A673 (cell line): ENCODE measurements at places on chromosomes 2 and 18. TPM values are rescaled to one million over a fixed set of nuclear protein-coding genes. Genes with fewer than 3 reads are reported as not detected.

GRCh38 chr2:233492078-233492477 is 74.5 kb downstream of the USP40 start:
- no peak for DNase-seq
- H3K27ac ChIP-seq, result no peak overlapping the region
- no peaks in the 10 kb centered on the region for H3K27me3 ChIP-seq
- H3K4me1 ChIP-seq, result no peaks in the 10 kb centered on the region
- H3K4me3 ChIP-seq, result no peak overlapping the region
- H3K36me3 ChIP-seq, result no peaks in the 10 kb centered on the region

GRCh38 chr2:162265666-162266459 is 22.6 kb upstream of the FAP start:
- H3K4me3 ChIP-seq, result no peak overlapping the region
- H3K36me3 ChIP-seq, result no peaks in the 10 kb centered on the region
- peaks cover 6% of the 10 kb centered on the region for H3K4me1 ChIP-seq
- H3K27me3 ChIP-seq, result no peaks in the 10 kb centered on the region
- H3K27ac ChIP-seq, result no peak overlapping the region

DNA sequence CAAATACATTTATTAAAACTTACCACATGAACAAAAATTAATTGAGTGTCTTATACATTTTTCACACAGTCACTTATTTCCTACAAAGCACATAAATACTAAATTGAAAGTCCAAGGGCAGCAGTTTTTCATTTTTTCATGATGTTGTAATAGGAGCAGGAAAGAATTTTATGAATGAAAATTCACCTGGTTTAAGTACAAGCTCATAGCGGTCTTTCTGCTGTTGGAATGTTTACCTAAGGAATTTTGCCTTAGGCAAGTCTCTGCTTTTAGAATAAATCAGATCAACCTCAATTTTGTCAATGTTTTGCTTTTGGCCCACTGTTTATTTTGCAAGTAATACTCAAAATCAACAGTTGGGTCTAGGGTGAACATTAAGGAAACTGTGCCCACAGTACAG is 40.0 kb downstream of the ETAA1 start:
- DNase-seq, result no peak
- H3K27ac ChIP-seq, result no peak overlapping the region
- no peaks in the 10 kb centered on the region for H3K27me3 ChIP-seq
- no peak overlapping the region for H3K4me3 ChIP-seq
- no peaks in the 10 kb centered on the region for H3K4me1 ChIP-seq

SLC9A4 gene
- total RNA-seq, result 0.11 and 0.17 TPM in 2 replicates

- H3K36me3 ChIP-seq, result no peaks in the 10 kb centered on the region
- no peaks in the 10 kb centered on the region for H3K4me1 ChIP-seq
- peak; percentile 19 for DNase-seq
- no peak within 1 kb of the TSS for H3K27ac ChIP-seq
Observed at GRCh38 chr2:164620873-164621763, at the start of gene GRB14. Gene GRB14 (minus strand): TSS chr2:164621482. CDS start chr2:164621309, 173 bp downstream.

GRCh38 chr2:18522484-18523146 is 37.8 kb downstream of the RDH14 start:
- no peak overlapping the region for H3K27ac ChIP-seq
- no peaks in the 10 kb centered on the region for H3K36me3 ChIP-seq
- no peak for DNase-seq
- no peaks in the 10 kb centered on the region for H3K4me1 ChIP-seq
- H3K4me3 ChIP-seq, result no peak overlapping the region

DNA sequence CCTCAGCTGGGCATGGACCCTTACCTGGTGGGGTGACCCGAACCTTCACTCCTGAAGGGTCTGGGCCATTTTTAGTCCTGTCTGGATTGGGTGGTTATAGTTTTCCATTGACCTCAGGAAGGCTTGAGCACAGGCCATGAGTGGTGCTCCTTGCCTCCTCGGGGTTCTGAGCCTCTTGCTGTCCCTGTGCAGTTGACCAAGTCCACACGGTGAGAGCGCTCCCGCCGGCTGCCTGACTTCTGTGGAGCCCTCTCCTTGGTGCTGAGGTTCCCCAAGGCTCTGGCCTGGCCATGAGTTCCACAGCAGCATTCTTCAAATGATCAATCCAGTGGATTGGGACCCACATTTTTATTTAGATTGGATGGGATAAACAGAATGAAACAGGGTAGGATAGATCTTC is 159.5 kb downstream of the SEPTIN10 start:
- H3K36me3 ChIP-seq, result no peaks in the 10 kb centered on the region
- H3K4me1 ChIP-seq, result no peaks in the 10 kb centered on the region
- no peaks in the 10 kb centered on the region for H3K27me3 ChIP-seq
- no peak for DNase-seq
- H3K4me3 ChIP-seq, result no peak overlapping the region
- no peak overlapping the region for H3K27ac ChIP-seq

- no peak overlapping the region for H3K4me3 ChIP-seq
- DNase-seq, result no peak
- no peaks in the 10 kb centered on the region for H3K4me1 ChIP-seq
- H3K27ac ChIP-seq, result no peak overlapping the region
- H3K27me3 ChIP-seq, result no peaks in the 10 kb centered on the region
Observed at GRCh38 chr2:64245631-64246030, 101.4 kb upstream of the PELI1 start.

ZNF532 gene
- total RNA-seq, result 118 and 119 TPM in 2 replicates

- no peak overlapping the region for H3K4me3 ChIP-seq
- no peak for DNase-seq
- no peaks in the 10 kb centered on the region for H3K4me1 ChIP-seq
- H3K27me3 ChIP-seq, result peaks cover 2% of the 10 kb centered on the region
Observed at GRCh38 chr18:42883169-42883568, 232.3 kb downstream of the RIT2 start.

INHBB gene
- total RNA-seq, result 0.09 TPM in 2 replicates

GRCh38 chr2:150681120-150681804 is 193.8 kb upstream of the RND3 start:
- no peak overlapping the region for H3K27ac ChIP-seq
- H3K27me3 ChIP-seq, result no peaks in the 10 kb centered on the region
- H3K36me3 ChIP-seq, result no peaks in the 10 kb centered on the region

DNA sequence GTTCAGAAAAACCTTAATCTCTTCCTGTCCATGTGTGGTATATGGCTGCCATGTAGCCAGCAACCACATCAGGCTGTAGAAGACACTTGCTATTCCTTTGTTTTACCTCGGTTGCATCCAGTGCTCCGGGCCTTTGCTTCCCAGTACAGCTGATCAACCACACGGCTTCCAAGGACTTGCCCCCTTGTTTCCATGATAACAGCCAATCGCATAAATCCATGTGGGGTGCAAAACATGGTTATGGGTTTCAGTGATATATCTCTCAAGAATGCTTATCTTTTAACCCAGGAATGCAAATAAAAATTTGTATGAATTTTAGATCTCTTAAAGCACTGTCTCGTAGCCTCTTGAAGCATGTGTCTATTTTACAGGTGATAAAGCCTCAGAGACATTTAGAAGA is 118.3 kb downstream of the MGAT5 start:
- H3K4me3 ChIP-seq, result no peak overlapping the region
- H3K4me1 ChIP-seq, result no peaks in the 10 kb centered on the region
